ENCODE measurements at places on chromosomes 2 and 18.

DNA sequence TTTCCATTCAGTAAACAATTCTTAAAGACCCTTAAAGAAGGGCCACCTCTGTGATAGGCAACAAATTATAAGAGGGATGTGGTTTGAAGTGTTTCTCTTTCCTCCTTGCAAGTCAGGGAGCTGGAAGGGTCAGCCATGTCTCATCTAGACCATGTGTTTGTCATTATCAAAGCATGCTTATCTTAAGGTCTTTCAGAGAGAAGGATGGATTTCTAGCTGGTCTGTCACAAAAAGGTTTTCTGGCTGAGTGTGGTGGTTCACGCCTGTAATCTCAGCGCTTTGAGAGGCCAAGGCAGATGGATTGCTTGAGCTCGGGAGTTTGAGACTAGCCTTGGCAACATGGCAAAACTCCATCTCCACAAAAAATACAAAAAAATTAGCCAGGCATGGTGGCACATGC is 59.2 kb upstream of the PEX13 start:
- DNase-seq: peak; percentile 3

GRCh38 chr2:186848873-186849578 is at the start of gene ZSWIM2:
Gene ZSWIM2 (minus strand): TSS chr2:186849170. CDS start chr2:186849130, 40 bp downstream.
- DNase-seq: peak; percentile 77

GRCh38 chr18:23721696-23722480 is 32.6 kb downstream of the LAMA3 start:
- DNase-seq: no peak

GRCh38 chr18:65988972-65989371 is 238.2 kb downstream of the CDH7 start:
- DNase-seq: no peak

DNA sequence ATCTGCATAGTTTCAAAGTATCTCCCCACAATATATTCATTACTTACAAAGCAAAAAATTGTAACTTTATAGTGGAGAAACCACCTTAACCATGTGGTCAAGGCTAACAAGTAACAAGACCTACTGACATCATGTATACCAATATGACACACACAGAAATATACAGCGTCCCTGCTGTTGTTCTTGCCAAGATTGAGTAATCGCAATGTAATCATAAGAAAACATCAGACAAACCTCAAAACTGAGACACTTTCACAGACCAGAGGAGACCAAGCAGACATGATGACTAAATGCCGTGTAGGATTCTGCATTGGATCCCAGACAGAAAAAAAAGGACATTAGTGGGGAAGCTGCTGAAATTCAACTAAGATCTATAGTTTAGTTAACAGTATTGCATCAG is 123.0 kb downstream of the ACAA2 start:
- DNase-seq: peak; percentile 68

DNA sequence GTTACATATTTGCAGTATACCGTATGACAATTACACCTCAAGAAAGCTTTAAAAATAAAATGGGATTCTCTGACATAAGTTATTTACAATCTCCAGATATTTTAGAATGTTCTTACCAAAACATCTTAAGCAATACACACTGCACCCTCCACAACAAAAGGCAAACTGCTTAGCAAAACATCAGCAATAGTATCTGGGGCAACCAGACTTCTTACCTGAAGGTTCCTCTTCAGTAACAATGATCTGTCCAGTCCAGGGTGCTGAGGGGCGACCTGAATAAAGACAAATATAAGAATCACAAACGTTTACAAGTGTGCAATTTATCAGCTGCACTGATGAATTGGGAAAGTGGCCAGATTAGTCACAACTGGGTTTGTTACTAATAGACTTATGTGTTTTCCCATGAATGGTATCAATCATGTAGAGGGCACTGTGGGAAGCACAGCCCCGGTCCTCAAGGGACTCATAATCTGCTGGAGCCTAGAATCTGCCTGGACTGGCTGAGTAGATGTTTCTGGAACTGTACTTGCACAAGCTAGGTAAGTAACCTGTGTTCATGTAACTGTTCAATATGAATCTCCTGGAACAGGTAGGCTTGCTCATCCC is 70.7 kb downstream of the MYOM1 start:
- DNase-seq: peak; percentile 10

DNA sequence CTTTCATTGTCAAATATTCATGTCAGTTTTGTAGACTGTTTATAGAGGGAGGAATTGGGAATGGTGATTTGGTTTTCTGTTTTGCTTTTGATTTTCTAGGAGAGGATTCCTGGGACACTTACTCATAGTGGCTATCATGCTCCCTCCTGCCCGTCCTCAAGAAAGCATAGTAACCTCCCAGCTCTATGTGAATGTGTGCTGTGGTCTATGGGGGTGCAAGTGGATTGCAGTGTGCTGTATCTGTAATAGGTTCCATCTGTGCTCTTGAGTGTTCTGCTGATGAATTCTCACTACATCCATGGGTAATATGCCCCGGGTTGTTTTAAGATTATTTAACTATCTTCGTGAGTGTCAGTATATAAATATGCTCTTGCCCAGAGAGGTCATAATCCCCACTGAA is 811.3 kb downstream of the CNTNAP5 start:
- no peak for DNase-seq

DNA sequence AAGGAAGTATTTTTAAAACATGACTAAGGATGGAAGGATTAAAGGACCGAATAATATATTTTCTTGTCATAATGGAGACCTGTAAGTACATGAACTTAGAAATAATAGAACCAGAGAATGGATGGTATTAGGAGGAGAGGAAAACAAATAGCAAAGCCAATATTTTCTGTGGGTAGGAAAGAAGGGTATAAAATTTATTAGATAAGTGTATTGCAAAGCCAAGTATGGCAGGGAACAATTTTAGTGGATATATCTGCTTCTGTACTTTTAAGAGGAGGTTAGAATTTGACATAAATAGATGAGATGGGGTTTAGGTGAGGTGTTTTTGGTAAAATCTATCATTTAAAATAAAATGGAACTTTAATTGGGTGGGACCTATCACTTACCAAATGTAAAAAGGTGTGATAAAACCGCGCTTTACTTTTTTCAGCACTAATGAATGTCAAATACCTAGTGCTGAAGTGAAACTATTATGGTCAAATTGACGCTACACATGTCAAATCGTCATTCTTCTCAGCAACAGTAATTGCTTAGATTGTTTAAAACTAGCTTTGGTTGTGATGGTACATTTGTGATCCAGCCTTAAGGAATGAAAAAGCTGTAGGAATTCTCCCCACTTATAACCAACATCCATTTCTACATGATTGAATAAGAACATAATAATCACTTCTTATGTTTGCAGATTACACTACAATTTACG is 78.1 kb upstream of the ZEB2 start:
- DNase-seq: no peak

DNA sequence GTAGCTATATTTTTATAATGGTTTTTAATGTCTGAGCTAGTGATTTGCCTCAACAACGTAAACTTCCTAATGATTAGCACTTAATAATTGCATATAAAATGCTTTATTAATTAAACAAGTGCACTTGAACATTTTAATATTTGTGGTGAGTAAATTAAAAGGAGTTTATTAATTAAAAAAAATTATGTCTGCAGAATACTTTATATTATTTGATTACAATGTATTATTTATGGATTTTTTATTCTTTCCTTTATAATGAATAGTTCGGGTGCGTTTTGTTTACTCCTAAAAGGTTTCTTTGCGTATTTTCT is 2.3 kb downstream of the HOXD8 start:
- no peak for DNase-seq
